Inflammatory macrophage treated with lipopolysaccharide for 1 hour (primary cell): ENCODE measurements at places on chromosomes 16 and 17.

GRCh38 chr17:21374441-21375161, 1.6 kb upstream of the KCNJ12 start:
- no peak for DNase-seq

DNA sequence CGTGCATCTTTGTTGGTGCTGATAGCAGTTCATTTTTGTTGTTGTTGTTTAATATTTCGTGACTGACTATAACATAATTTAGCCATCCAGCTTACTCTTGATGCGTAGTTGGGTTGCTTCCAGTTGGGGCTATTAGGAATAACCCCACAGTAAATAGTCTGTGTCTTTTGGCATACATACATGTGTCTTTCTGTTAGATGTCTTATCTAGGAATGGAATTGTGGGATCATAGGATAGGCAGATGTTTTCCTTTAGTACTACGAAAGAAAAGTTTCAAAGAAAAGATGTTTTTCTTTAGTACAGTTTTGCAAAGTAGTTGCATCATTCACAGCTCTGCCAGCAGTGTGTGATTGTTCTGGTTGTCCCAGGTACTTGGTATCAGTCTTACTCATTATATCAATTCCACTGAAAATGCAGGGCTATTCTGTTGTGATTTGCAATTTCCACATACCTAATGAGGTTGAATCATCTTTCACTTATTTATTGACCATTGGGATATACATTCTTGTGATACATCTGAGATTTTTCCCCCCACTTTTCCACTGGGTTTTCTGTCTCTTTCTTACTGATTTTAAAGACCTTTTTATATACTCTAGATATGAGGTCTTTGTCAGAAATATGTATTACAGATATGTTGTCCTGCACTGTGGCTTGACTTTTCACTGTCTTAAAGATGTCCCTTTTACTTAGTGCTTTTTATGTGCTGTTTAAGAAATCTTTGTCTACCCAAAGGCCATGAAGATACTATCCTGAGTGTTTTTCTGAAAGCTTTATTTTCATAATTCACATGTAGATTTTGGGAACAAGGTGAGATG, 173.3 kb downstream of the MRTFB start:
- no peak for DNase-seq

- DNase-seq: peak; percentile 59
These were observed 16.6 kb upstream of the DLX4 start for GRCh38 chr17:49952209-49952911.

GRCh38 chr16:72203401-72203800, 31.4 kb upstream of the PMFBP1 start:
- peak; percentile 94 for DNase-seq

GRCh38 chr16:84082110-84082509, 34.6 kb downstream of the MBTPS1 start:
- no peak for DNase-seq

DNA sequence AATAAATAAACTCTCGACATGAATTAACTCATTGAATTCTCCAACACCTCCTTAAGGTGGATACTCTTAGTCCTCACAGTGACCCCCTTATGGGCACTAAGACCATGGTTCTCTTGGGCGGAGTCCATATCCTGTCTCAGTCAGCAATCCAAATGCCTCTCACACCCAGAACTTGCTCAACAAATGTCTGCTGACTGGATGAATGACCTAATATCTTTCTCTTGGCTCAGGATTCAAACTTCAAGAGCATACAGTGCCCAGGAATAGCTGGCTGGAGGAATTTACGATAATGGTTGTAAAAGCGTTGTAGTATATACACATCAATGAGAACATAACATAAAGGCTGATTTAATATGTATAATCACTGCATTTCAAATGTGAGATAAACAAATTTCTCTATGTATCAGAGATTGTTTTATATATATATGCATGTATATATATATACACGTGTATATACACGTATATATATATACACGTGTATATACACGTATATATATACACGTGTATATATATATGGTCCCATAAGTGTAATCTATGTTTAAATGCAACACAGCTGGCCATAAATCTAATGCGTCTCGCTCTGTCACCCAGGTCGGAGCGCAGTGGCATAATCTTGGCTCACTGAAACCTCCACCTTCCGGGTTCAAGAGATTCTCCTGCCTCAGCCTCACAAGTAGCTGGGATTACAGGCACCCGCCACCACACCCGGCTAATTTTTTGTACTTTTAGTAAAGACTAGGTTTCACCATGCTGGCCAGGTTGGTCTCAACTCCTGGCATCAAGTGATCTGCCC, 6.5 kb upstream of the UBB start:
- peak; percentile 62 for DNase-seq

- no peak for DNase-seq
These were observed 59.0 kb upstream of the NKD1 start for GRCh38 chr16:50489182-50489581.

DNA sequence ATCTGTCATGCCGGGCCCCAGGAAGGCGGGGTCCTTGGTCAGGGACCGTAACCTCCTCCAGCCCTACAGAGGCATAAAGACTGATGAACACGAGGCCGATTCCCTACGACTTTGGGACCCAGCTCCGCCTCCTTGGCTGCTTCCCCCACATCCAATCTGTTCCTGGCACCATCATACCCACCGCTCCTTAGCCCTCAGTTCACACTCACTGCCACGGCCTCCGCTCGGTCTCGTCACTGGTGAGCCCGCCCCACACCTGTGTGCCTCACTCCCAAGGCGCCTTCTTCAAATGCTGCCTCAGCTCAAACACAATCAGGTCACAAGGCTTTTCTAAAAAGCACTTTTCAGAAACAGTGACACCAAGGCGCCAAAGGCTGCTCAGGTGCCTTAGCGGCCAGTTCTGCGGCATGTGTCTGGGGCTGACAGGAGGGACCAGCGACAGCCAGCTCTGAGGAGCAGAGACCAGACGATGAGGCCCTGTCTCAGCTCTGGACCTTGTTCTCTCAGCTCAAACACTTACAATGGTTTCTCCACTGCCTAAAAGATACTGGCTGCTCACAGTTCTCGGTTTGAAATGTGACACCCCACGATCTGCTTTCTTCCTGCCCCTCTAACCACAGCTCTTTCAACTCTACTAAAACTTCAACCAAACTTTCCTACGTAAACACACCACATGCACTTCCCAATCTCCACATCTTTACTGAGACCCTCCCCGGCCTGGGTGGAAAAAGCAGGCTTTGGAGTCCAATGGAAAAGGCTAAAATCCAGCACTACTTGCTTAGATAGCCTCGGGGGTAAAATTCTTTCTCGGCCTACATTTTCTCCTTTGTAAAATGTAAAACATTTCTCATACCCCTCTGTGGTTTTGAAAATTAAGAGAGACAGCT, 33.2 kb downstream of the CYB5D2 start:
- DNase-seq: no peak

DNA sequence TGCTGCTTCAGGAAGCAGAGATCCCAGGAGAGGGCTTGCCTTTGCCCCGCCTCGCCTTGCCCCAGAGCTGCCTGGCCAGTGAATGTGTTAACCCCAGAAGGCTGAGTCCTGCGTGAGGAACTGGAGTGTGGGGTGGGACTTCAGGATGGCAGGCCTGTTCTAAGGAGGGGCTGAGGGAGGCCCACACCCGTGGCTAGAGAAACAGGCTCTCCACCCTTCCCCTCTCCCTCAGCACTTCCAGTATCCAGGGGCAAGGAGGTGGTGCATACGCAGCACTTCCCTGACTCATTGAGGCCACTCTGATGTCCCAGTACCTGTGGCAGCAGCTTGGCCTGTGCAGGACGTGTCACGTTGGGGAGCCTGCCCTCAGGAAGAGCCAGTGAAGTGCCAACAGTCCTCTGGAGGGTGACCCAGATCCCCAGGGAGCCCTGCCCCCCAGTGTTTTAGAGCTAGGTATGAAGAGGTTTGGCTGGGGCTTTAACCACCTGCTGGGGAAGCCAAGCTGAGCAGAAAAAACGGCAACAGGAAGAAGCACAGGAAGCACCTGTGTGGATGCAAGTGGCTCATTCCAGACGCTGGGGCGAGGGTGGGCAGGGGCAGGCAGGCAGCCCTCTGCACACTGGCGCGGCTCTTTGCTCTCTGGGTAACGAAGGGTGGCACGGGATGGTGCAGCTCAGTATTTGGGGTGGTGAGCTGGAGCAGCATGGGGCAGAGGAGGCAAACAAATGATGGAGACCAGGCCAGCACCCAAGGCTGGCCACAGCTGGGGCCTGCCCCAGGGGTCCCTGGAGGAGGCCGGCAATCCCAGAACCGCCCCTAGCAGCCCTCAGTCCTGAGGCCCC, 14.7 kb upstream of the CTCF start:
- no peak for DNase-seq

DNA sequence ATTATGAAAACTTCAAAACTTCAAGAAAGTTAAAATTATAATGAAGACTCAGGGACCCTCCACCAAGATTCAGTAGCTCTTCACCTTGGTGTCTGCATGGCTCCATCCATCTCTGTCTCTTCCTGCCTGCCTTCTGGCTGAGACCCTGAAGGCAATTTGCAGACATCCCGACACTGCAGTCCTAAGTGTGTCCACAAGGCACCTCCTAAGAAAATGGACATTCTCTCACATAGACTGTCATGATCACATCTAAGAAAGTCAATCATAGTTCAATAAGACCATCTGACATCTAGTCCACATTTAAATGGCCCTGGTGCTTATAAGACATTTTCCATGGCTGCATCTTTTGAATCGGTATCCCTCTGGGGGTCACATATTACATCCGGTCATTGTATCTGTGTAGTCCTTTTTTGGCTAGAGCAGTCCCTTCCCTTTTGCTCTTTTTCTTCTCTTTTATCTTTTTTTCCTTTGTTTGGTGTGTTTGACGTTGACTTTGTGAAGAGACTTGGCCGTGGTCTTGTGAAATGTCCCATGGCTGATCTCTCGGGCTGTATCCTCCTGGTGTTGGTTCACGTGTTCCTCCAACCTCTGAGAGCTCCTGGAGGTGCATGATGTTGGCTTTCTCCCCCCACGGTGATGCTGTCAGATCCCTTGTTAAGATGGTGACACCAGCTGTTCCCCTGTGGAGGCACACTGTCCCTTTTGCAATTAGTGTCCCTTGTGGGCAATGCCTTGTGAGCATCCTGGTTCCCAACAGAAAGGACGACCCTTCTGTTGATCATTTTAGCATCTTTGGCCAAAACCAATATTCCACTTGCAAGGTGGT, 5.0 kb upstream of the TNFRSF13B start:
- DNase-seq: no peak

- DNase-seq: peak; percentile 87
These were observed at the start of gene GIT1 for GRCh38 chr17:29589524-29590410. GIT1 (minus strand) TSS chr17:29589648; CDS start chr17:29589378, 270 bp downstream.

GRCh38 chr17:46991617-46992016, 12.6 kb upstream of the RPRML start:
- no peak for DNase-seq

GRCh38 chr16:24509536-24509935, 29.8 kb upstream of the RBBP6 start:
- DNase-seq: no peak

DNA sequence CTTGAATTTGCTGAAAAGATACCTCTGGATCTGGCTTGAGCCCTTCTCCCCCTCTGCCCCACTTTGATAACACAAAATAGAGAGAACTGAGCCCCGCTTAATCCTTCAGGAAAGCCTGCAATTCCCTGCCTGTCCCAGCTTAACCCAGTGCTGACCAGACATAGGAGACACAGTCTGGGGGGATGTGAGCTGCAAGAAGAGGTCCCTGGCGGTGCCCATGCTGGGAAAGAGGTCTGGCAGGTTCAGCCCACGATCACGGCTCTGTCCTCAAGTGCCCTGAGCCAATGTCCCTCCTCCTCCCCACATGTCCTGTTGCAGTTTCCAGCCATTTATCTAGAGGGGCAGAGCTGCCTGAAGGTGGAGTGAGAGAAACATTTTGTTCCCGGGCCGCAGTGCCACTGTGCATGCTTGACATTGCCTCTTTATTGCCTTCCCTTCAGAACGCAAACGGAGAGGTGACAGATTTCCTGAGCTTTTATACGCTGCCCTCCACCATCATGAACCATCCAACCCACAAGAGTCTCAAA, 29.0 kb downstream of the PLCD3 start:
- DNase-seq: no peak

- no peak for DNase-seq
These were observed 27.8 kb upstream of the INTS2 start for GRCh38 chr17:61955619-61956018.

- DNase-seq: no peak
These were observed 180.4 kb downstream of the IRF8 start for GRCh38 chr16:86079255-86079885.

DNA sequence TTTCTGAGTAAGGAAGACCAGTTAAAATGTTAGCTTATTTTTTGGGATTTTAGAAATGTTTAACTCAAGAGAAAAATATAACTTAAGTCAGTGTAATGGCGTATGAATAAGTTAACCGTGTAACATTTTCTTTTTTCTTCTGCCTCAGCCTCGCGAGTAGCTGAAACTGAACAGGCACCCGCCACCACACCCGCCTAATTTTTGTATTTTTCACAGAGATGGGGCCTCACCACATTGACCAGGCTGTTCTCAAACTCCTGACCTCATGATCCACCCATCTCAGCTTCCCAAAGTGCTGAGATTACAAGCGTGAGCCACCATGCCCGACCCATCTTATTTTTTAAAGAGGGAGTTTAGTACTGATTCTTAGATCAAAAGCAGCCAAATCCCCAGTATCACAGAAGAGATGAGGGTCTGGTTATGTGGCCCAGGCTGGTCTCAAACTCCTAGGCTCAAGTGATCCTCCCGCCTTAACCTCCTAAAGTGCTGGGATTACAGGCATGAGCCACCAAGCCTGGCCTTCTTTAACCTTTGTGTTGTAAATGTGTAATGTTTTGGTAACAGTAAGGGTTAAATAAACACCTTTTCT, 16.8 kb downstream of the PITPNC1 start:
- DNase-seq: no peak

DNA sequence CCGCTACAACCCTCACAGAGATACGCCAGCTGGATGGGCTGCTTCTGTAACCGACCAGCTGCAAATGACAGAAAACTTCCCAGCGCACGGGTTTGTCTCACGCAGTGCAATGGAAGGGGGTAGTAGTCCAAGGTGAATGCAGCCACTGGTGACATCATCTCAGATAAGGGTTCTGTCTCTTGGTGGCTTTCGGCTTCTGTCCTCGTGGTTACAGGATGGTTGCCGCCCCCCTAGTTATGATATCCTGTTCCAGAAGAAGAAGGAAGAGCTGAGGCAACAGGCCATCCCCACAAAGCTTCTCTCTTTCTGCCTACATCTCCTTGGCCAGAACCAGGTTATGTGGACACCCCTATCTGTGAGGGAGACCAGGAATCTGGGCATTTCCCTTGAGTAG, 40.3 kb upstream of the BAHCC1 start:
- DNase-seq: peak; percentile 62

GRCh38 chr17:66262767-66263166, 33.6 kb upstream of the APOH start:
- no peak for DNase-seq

GRCh38 chr16:12305847-12306801, 329.6 kb downstream of the SNX29 start:
- DNase-seq: no peak

- DNase-seq: no peak
These were observed 5.6 kb downstream of the GP2 start for GRCh38 chr16:20321671-20322070.

GRCh38 chr17:76567634-76568432, 17.8 kb downstream of the ST6GALNAC2 start:
- no peak for DNase-seq
